ENCODE measurements at places on chromosomes 6 and 20. TPM values are rescaled to one million over a fixed set of nuclear protein-coding genes. Genes with fewer than 3 reads are reported as not detected.

The VGLL2 gene
- total RNA-seq = 0.29 TPM

The LTB gene
- 0.54 TPM for total RNA-seq

The TCF21 gene
- 0.13 TPM for total RNA-seq

The EEF1E1 gene
- total RNA-seq = 52.7 TPM
